ENCODE measurements at places on chromosomes 6 and 20.

- H3K4me3 ChIP-seq = no peak overlapping the region
- no peaks in the 10 kb centered on the region for H3K36me3 ChIP-seq
- no peaks in the 10 kb centered on the region for H3K27me3 ChIP-seq
- peaks cover 3% of the 10 kb centered on the region for H3K4me1 ChIP-seq
These were observed 98.9 kb downstream of the KIF16B start for GRCh38 chr20:16474363-16474762.

DNA sequence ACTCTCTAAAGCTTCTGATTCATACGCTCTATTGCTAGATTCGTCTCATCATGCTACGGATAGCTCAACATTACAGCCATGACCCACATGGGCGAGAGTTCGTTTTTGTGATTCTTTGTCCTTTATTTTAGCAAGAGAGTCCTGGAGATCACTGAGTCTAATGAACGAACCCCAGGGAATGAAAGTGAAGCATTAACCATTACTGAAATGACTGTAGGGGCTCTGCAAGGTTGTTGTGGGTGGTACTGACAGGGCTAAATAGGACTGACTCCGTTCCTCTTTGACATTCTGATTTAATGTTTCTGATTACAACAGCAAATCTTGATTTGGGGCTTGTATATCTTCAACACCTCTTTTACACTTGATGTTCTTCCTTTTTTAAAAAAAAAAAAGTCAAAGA lies 13.7 kb upstream of the RTF2 start:
- peaks cover 7% of the 10 kb centered on the region for H3K27me3 ChIP-seq
- no peak for DNase-seq
- H3K4me3 ChIP-seq = no peak overlapping the region
- H3K27ac ChIP-seq = no peak overlapping the region
- H3K4me1 ChIP-seq = no peaks in the 10 kb centered on the region

- no peak overlapping the region for H3K4me3 ChIP-seq
- no peaks in the 10 kb centered on the region for H3K36me3 ChIP-seq
- H3K4me1 ChIP-seq = peaks cover 10% of the 10 kb centered on the region
- no peak overlapping the region for H3K27ac ChIP-seq
- H3K27me3 ChIP-seq = no peaks in the 10 kb centered on the region
These were observed 223.7 kb downstream of the GMDS start for GRCh38 chr6:2021713-2022125.

- no peaks in the 10 kb centered on the region for H3K4me1 ChIP-seq
- no peaks in the 10 kb centered on the region for H3K36me3 ChIP-seq
- no peaks in the 10 kb centered on the region for H3K27me3 ChIP-seq
- H3K4me3 ChIP-seq = no peak overlapping the region
- H3K27ac ChIP-seq = no peak overlapping the region
These were observed 134.6 kb upstream of the CCN2 start for GRCh38 chr6:132085731-132086130.

DNA sequence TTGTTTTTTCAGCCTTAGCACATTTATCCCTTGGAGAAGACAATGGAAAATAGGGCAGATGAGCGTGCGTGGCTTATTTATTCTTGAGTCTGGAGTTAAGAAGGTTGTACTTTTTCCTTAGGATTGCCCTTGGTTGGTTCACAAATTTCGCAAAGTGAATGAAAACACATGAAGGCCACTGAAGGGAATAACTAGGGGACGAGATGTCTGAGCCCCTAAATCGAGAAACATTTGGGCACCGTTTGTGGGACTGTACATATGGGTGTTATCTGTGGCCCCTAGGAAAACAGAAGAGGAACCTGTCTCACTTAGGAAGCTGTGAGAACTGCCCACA lies 19.4 kb upstream of the TRIM27 start:
- no peaks in the 10 kb centered on the region for H3K27me3 ChIP-seq
- peak overlapping the region; percentile 47 for H3K4me3 ChIP-seq
- no peaks in the 10 kb centered on the region for H3K36me3 ChIP-seq
- no peak overlapping the region for H3K27ac ChIP-seq

All from left lung (tissue), 14 donors.